Right kidney (tissue), 9 donors: ENCODE measurements at places on chromosomes 16 and 17.
A peak's percentile ranks its signal among the peaks of the same experiment; 100 is the strongest.

GRCh38 chr16:3780570-3780969 is 63.2 kb upstream of the TRAP1 start:
- DNase-seq, result no peak

GRCh38 chr16:4361944-4362311 is 9.7 kb upstream of the VASN start:
- DNase-seq, result no peak

DNA sequence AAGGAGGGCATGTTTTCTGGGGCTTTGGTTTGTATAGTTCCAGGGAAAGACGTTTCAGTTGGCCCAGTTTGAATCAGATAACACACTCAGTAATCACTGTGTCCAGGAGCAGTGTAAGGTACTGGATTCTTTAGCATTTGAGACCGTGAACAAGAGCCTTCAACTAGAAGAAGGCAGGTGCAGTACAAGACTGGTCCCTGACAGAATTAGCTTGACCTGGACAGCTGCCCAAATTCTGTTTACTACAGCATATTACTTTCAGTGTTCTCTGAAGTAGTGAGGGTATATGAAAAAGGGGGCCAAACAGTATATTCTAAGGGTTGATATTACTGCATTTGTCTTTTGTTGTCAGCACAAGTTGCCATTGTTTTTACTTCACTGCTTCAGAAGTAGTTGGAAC is 81.3 kb downstream of the COX10 start:
- DNase-seq, result no peak

DNA sequence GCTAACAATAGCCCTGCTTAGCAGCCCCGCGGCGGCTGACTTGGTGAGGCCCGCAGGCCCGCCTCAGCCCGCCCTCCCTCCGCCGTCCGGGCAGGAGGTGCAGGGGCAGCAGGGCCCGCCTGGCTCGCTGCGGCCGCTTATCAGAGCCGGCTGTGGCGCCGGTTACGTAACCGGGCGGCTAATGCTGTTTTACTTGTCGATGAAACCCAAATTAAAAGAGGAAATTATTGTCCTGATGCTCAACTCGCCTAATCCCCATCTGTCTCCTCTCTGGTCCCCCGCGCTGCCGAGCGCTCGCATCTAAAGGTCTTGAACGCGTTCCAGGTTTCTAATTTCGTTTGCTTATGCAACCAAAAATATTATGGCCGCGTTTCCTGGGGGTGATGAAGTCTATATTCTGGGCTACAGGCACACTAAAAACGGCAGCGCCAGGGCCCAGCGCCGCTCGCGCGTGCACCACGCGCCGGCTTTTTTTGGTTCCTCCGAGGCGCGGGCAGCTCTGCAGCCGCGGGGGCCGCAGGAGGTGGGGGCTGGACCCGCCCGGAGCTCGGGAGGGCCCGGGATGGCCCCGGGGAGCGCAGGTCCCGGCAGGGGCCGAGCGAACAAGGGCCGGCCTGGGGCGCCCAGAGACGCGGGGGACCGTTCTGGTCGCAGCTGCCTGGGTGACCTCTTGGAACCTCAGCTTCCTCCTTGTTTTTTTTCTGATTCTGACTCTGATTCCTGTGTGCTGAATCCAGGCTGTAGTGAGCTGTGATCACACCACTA is 65.2 kb upstream of the TOB1 start:
- DNase-seq, result peak; percentile 85

DNA sequence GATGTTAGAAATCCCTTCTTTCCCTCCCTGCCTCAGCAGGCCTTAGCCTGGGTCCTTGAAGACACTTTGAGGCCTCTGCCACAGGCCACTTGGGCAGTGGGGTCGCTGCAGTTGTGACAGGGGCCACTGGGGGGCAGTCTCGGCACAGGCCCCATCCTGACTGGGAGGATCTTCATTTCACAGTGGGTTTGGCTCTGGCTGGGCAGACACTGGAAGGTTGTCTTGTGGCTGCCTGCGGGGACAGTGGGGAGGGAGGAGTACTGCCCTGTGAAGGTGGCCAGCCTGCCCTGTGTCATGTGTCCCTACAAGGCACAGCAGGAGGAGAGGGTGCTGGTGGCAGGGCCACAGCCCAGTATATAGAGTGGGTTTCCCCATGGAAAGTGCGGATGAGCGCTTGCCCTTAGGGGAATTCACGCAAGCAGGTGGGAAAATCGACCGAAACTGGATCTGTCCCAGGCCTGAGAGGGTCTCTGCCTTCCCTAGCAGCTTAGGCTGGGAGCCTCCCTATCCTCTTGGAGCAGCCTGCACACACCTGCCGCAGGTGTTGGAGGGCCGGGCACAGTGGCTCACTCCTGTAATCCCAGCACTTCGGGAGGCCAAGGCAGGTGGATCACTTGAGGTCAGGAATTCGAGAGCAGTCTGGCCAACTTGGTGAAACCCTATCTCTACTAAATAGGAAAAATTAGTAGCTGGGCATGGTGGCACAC is 28.8 kb downstream of the GINS2 start:
- DNase-seq, result peak; percentile 53

- no peak for DNase-seq
These were observed 120.2 kb upstream of the SALL1 start for GRCh38 chr16:51271156-51271701.

GRCh38 chr17:80295146-80295545 is 34.5 kb downstream of the RNF213 start:
- no peak for DNase-seq
